ENCODE measurements at places on chromosomes 7 and 10.

DNA sequence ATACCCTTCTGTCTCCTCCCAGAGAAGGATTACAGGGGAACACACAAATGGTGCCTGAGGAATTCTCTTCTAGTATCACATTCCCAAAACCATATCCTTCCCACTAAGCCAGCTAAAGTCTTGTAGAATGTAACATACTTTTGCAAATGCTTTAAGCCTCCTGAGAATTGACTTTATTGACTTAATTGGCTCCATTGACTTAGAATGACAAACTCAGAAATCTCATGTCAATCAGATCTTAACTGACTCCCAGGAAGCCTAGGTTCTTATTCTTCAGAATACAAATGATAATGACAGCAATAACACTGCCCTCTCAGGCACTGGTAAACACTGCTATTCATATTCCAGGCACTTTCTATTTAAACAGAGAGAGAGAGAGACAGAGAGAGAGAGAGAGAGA is 356.9 kb upstream of the PRKCQ start:
- DNase-seq: no peak

- no peak for DNase-seq
Observed at GRCh38 chr7:25569765-25570164, 341.5 kb upstream of the NPVF start.

- no peak for DNase-seq
Observed at GRCh38 chr10:118141471-118141870, 94.7 kb upstream of the RAB11FIP2 start.

DNA sequence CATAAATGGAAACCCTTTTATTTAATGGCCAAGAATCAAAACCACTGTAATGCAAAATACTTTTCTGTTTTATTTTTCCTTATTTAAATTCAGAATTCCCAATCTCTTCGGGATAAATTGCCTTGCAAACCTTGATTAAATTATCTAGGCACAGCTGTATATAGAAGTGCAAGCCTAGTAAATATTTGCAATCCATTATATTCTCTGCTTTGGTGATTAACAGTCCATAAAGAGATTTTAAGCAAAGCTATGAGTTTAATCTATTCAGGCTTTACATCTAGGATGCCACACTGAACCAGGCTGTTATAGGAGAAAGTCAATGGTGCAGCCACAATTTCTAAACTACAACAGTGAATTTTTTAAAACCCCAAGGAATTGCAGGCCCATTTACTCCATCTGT is 43.6 kb upstream of the THSD7A start:
- no peak for DNase-seq

DNA sequence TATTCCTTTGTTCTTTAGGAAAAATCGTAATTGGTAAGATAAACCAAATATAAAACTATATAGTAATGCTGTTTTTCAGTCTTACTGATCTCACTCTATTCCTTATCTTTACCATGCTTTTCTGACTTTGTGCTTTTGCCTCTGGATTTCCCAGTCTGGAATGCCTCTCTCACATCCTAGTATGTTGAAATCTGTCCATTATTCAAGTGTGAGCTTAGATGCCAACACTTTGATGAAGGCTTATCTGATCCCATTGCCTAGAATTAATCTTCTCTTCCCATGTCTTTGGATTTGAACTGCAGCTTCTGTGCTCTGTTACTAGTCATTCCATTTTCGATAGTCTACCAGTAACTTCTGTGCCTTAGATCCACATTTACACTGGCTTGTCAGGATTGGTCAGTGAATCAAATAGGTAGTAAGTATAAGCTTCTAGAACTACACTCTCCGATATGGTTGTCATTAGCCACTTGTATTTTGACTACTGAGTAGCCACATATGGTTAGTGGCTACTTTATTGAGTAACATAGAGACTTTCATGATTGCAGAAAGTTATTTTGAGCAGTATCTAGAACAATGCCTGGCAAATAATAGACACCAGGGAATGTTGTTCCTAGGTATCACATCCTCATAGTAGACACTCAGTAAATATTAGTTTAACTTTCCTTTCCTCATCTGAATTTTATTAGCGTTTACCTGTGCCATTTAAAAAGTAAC is 92.9 kb downstream of the BMPR1A start:
- no peak for DNase-seq

DNA sequence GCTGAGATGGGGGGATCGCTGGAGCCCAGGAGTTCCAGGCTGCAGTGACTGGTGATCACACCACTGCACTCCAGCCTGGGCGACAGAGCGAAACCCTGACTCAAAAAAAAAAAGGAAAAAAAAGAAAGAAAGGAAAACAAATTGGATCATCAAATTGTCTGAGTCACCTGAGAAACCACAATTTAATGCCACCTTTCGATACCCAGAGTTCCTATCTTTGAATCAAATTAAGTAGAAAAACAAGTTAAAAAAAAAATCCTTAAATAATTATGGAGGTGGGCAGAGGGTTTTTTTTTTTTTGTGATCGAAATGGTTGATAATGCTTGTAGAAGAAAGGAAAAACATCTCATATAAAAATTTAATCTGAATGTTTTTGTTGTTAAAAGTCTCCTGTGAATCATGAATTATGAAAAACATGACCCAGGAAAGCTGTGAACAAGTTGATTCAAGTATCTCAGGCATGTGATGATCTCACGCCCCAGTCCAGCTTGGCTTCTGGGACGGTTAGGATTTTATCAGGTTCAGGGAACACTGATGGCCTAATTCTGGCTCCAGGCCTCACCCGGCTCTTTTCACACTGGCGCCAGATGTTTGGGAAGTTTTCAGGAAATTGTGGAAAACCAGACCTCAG is 25.3 kb upstream of the CUX1 start:
- DNase-seq: no peak

GRCh38 chr10:111650088-111650487 is 533.5 kb downstream of the GPAM start:
- no peak for DNase-seq

GRCh38 chr7:75546237-75547015 is 54.3 kb downstream of the SPDYE5 start:
- no peak for DNase-seq

Measured in CD4-positive, alpha-beta T cell treated with Interleukin-15 for 4 hours (primary cell).